Activated CD4-positive, alpha-beta T cell treated with anti-CD3 and anti-CD28 coated beads for 36 hours (primary cell): ENCODE measurements at places on chromosomes 3 and 15. TPM values are rescaled to one million over a fixed set of nuclear protein-coding genes. Genes with fewer than 3 reads are reported as not detected.

DNA sequence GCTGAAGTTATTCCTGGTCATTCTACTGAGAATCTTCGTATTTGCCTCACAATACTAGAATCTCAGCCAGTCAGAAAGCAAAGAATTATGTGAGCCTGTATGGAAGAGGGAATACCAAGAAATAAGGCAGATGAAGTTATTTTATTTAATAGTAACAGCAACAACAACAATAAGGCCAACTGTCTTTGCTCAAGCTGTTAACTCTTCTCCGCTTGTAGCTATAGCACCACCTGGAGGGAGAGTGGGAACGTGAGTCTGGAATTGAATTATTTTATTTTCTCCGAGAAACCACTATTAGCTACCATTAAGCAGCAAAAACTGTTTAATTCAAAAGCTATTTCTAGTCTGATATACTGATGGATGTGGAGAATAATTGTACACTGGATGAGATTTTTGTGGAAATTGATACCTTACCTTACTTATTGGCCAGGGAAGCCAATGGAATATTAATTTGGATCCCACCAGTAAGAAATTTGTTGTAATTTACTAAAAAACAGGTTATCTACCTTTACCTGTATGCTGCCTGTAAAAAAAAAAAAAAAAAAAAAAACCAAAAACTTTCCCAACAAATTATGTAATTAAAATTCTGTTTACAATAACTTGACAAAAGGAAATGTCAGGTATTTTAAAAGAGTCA, 50.1 kb downstream of the CALML4 start:
- peak; percentile 24 for DNase-seq

- no peak for DNase-seq
These were observed 406.9 kb downstream of the ROBO2 start for GRCh38 chr3:77446761-77447160.

- no peak for DNase-seq
These were observed 23.1 kb downstream of the CCDC12 start for GRCh38 chr3:46953234-46954010.

EFCC1 gene
- total RNA-seq = 0.19 TPM

LMOD3 gene
- not detected for total RNA-seq

PLXND1 gene
- total RNA-seq = 4.6 TPM

SPTBN5 gene
- total RNA-seq = 0.51 TPM
